ENCODE measurements at places on chromosomes 16 and 17.
A peak's percentile ranks its signal among the peaks of the same experiment; 100 is the strongest.

- DNase-seq: no peak
Observed at GRCh38 chr16:10402975-10403374, 17.1 kb downstream of the ATF7IP2 start.

- DNase-seq: no peak
Observed at GRCh38 chr17:13995856-13996271, 73.4 kb upstream of the COX10 start.

- DNase-seq: no peak
Observed at GRCh38 chr17:64058621-64059020, 38.2 kb upstream of the ICAM2 start.

GRCh38 chr17:76199469-76199868 is 40.8 kb downstream of the RNF157 start:
- peak; percentile 21 for DNase-seq

DNA sequence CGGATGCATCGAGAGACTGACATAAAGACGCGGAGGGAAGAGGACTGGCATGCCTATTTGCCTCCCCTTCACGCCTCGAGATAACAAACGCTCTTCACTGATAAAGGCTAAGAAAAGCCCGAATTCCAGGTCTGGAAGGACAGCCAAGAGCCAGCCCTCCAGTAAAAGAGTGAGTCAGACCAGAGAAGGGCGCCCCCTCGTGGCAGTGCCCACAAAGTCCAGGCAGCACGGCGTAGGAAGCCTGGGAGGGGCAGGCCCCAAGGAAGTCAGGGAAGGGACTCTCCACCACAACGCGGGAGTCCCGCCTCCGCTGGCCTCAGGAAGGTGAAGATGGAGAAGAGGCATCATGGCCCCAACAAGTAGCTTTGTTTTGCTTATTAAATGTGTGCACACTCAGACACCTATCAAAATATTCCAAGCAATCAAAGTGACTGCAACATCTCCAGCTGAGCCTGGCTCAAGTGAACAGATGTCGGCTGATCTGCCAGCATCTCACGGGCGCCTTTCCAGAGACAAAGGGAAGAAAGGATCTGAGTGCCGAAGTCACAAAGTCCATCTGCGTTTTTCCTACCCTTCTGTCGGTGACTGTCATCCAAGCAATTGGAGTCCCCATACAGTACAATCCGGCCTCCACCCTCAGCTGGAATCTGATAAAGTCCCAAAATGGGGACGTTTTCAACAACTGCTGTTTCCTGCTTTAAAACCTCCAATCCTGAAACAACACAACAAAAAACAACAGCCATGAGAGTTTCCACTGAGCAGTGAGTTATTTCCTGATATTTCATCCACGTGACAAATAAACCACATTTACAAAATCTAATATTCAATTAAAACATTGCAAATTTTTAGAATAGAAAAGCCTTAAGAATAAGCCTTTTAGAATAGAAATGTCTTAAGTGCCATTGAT is 20.4 kb upstream of the SLC38A8 start:
- DNase-seq: peak; percentile 43

GRCh38 chr16:24689128-24689527 is 40.3 kb upstream of the TNRC6A start:
- DNase-seq: no peak

All from effector memory CD8-positive, alpha-beta T cell (primary cell).